ENCODE measurements at places on chromosomes 6 and 20.

GRCh38 chr20:63641146-63641791 lies 12.0 kb downstream of the STMN3 start:
- no peak for DNase-seq

GRCh38 chr6:121851056-121851455 lies 415.6 kb downstream of the GJA1 start:
- peak; percentile 12 for DNase-seq

DNA sequence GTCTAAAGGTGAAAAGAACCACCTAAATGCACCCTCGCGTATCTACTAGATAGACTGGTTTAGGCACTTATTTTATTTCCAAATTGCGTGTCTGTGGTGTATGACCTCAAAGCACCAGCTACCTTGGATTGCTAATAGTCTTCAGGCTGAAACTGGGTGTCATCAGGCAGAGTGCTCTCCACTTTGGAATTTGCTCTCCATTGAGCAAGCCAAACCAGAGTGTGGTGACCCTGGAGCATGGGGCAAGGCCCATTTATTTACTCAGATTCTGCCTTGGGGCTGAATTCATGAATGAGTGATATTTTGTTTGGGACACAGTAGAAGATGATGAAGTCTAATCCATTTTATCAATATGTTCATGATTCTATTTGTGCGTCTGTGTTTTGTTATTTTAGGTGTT lies 812.8 kb upstream of the SLC35B3 start:
- no peak for DNase-seq

- DNase-seq = no peak
These were observed 34.7 kb upstream of the TIAM2 start for GRCh38 chr6:154960299-154960843.

GRCh38 chr20:62611819-62612218 lies 30.5 kb upstream of the SLCO4A1 start:
- DNase-seq = no peak

- peak; percentile 68 for DNase-seq
These were observed 90.8 kb upstream of the ELOVL5 start for GRCh38 chr6:53439556-53439955.

DNA sequence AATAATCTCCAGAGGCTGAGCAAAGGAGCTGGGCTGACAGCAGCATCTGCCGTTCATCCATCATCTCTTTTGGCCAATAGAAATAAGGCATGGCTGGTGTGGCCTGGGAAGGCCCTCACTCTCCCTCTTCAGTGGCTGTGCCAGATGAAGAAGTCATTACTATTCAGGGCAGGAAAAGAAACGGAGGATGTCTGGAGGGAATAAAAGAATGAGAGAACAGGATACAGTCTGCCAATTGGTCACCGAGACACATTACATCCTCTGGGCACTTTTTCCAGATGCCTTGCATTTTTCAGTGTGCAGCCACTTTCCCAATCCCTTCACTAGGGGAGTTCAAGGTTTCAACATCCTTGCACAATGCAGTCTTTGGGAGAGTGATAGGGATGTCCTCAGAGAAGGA lies 32.2 kb upstream of the VGLL2 start:
- DNase-seq = peak; percentile 16

- peak; percentile 79 for DNase-seq
These were observed 77.7 kb downstream of the OLIG3 start for GRCh38 chr6:137416376-137417109.

GRCh38 chr6:45845567-45845966 lies 170.1 kb downstream of the CLIC5 start:
- no peak for DNase-seq

- no peak for DNase-seq
These were observed 37.1 kb upstream of the CTAGE9 start for GRCh38 chr6:131747821-131748353.

DNA sequence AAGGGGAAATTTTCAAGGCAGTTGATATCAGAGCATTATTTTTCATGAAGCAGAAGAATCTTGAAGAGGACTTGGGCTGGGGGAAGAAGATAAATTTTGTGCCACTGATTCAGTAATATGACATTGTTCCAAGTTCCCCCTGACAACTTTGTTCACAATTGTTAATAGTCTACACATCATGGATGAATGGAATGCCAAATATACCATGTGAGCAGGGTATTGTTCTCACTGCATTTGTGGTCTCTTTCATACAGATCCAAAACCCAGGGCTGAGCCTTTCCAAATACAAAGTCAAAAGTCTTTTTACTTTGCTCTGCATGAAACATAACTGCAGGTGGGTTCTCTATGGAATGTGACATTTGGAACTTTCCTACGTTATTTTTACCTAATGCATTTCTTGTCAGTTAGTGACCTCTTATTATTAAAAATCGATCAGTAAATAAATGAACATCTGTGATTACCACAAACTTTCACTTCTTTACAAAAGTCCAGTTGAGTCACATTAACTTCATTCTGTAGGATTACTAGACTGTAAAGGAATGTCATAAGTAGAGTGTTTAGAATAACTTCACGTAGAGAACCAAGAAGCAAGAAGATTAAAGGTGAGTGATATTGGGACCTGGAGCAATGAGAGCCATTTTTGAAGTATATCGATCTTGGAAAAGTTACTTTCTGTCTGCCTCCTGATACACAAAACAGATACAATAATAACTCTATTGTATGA lies 100.9 kb downstream of the RCAN2 start:
- no peak for DNase-seq

GRCh38 chr6:75283907-75284631 lies 523 bp downstream of the TMEM30A start:
- no peak for DNase-seq

DNA sequence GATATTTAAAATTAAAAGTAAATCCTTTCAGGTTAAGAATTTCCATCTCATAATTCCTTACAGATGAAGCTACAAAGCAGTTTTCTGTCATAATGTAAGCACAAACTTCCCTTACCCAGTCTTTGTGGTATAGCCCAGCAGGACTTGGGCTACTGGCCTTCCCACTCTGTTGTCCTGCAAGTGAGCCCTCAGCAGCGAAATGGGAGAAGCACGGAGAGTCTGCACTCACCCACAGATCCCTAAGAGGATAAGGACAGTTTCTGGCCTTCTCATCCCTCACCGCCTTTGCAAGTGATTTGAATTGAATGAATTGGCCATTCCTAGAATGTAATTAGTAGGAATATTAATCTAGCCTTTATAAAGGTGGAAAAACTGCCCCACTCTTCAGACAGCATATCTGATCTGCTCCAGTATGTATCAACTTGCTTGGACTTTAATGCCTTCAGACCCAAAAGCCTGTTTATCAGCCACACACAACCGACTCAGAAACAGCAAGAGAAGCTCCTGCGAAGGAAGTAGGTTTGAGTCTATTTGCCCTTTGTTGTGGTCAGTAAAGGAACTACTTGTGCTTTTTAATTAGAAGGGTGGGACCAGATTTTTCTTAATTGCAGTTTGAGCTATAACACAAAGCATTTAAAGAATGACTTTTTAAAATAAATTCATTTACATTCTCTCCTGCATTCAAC lies 29.9 kb upstream of the PRDM1 start:
- DNase-seq = no peak

DNA sequence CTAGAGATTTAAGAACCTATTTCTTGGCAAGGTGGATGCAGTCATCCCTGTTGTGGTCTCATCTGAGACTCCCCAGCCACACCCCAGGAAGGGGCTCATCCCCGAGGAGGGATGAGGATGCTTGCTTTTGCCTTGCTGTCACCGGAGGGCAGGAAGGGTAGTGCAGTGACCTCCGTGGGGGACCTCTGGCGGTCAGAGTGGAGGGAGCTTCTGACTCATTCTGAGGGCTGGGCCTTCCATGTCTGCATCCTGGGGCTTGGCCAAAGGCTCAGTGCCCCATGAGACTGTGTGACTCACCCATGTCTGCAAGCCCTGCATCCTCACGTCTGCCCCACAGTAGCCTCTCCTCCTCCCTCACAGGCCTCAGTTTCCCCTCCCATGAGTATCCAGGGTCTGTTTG lies 38.7 kb downstream of the UQCC2 start:
- DNase-seq = peak; percentile 93

DNA sequence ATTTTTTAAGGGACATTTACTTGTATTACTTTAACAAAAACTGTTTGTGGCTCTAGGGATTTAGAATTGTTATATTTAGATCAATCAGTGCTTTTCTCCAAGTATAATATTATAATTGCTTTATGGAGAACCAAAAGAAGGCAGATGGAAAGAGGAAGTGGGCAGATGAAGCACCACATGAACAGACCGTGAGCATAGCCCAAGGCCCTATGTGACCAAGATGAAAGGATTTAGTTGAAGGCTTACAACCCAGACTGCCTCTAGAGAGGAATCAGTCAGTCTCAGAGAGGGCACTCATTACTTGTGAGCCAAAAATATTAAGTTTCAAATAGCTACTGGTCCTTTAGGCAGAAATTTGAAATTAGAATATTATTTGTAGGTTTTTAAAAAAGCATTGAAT lies 102.3 kb upstream of the IMPG1 start:
- DNase-seq = no peak

DNA sequence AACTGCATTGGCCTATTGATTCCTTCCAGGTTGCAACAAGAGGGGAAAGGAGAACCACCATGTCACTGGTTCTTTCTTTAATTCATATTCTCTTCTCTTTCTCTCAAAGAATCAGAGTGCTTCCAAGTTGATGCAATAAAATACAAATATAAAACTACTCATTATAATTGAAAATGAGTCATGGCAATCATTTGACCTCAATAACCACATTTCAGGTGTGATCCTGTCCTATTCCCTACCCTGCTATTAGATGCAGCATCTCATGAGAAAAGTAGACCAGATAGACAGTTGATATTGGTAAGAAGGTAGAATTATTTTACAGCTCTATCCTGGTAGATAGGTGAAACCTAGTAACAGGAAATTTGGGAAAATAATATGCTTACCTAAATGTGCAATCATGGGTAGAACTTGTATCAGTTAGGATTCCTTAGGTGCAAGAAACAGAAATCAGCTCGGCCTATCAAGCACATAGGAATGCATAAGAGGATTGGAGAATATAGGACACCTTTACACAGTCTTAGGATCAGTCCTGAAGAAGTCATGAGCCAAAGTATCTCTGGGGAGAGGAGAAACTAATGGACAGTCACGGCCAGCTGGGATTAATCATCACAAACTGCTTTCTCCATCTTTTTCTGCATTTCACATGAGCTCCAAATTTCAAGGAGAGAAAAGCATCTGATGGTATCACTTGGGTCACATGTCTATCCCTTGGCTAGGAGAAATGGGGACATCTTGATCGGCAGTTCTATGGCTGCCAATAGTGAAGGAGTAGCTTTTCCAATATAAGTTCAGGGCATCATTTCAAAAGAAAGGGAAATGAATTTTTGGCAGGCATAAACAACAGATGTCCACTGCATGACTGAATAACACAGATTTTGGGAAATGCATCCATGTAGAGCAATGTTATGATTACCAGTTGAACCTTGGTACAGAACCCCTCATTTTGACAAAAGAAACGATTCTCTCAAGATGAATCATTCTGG lies 19.3 kb upstream of the RNF146 start:
- peak; percentile 57 for DNase-seq

GRCh38 chr20:16123623-16124022 lies 449.6 kb downstream of the KIF16B start:
- no peak for DNase-seq

GRCh38 chr6:166747644-166748595 lies 120.9 kb upstream of the RPS6KA2 start:
- no peak for DNase-seq

GRCh38 chr6:28563430-28564095 lies 37.9 kb downstream of the GPX5 start:
- no peak for DNase-seq

- DNase-seq = no peak
These were observed 124.9 kb downstream of the KLHL32 start for GRCh38 chr6:97049253-97050011.

- DNase-seq = no peak
These were observed 6.7 kb upstream of the ACSS1 start for GRCh38 chr20:25064561-25065071.

DNA sequence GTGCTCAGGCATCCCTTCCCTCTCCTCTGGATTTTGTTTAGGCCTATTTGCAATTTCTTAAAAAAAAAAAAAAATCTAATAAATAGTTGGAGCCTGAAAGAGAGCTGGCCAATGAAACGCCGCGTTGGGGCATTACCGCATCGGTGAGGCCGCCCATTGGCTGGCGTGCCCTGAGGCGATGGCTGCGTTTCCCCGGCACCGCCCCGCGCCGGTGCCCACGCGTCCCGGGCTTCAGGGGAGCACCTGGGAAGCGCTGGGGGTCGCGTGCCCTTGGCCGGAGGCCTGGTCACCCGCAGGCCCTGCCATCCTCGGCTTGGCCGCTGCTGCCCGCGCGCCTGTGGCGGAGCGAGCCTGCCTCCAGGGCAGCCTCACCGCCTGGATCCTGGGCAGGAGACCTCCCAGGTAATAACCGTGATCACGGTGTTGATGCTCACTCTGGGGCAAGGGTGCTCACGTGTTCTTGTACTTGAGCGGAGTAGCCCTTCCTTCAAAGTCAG lies 155.4 kb downstream of the NRN1 start:
- DNase-seq = peak; percentile 7

GRCh38 chr20:63259734-63260460 lies 5.6 kb upstream of the NKAIN4 start:
- DNase-seq = no peak

All from fibroblast of gingiva (primary cell).